ENCODE measurements at places on chromosomes 5 and 9. TPM values are rescaled to one million over a fixed set of nuclear protein-coding genes. Genes with fewer than 3 reads are reported as not detected.
A peak's percentile ranks its signal among the peaks of the same experiment; 100 is the strongest.

DNA sequence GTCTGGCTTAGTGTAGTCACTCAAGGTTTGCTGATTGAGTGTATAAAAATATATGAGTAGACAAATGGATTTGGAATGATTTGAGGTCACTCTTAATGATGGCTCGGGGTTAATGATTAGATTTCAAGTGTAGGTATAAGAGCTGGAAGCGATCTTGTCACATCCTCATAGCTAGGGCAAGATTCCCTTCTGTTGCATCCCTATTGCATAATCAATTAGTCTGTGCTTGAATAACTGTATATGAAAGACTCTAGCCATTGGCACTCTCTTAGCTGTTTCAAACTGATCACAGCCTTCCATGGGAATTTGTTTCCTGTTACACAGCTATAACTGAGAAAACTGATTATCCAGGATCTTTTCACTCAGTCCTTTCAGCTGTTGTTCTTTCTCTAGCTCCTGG is 811.6 kb downstream of the TLE4 start:
- no peak for DNase-seq
- H3K36me3 ChIP-seq = no peaks in the 10 kb centered on the region
- no peaks in the 10 kb centered on the region for H3K4me1 ChIP-seq
- no peaks in the 10 kb centered on the region for H3K27me3 ChIP-seq
- H3K27ac ChIP-seq = no peak overlapping the region
- H3K4me3 ChIP-seq = no peak overlapping the region

- no peak overlapping the region for H3K27ac ChIP-seq
- DNase-seq = no peak
- H3K36me3 ChIP-seq = no peaks in the 10 kb centered on the region
- H3K4me3 ChIP-seq = peak overlapping the region; percentile 14
- no peaks in the 10 kb centered on the region for H3K27me3 ChIP-seq
Measured at GRCh38 chr5:125199968-125200865, 453.8 kb upstream of the ZNF608 start.

CDKN2B-AS1 gene
- 1.7 TPM for polyA plus RNA-seq

GRCh38 chr9:93237540-93237939 is 53.6 kb downstream of the WNK2 start:
- no peak for DNase-seq
- H3K4me3 ChIP-seq = no peak overlapping the region
- no peak overlapping the region for H3K27ac ChIP-seq
- H3K27me3 ChIP-seq = no peaks in the 10 kb centered on the region
- no peaks in the 10 kb centered on the region for H3K4me1 ChIP-seq

LHX3 gene
- not detected for polyA plus RNA-seq

DNA sequence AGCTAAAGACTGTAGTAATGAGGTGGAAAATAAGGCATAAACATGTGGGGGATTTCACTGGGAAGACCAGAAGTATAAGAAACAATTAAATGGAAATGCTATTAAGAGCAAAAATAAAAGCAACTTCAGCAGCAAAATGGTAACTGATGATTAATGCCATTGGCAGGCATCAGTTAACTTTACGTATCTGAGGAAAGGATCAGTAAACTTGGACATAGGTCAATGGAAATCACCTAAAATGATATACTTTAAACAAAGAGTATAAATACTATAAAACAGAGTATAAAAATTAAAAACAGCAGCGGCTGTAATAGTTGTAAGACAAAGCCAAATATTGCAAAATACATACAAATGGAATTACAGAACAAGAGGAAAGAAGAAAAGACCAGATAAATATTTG is 992.1 kb downstream of the DNAH5 start:
- no peak overlapping the region for H3K27ac ChIP-seq
- H3K4me3 ChIP-seq = no peak overlapping the region
- no peaks in the 10 kb centered on the region for H3K36me3 ChIP-seq
- H3K27me3 ChIP-seq = no peaks in the 10 kb centered on the region
- no peak for DNase-seq

CCDC192 gene
- polyA plus RNA-seq = 0.39 TPM

- no peak overlapping the region for H3K27ac ChIP-seq
- peak; percentile 53 for DNase-seq
- no peak overlapping the region for H3K4me3 ChIP-seq
- peaks cover 14% of the 10 kb centered on the region for H3K36me3 ChIP-seq
- peaks cover 5% of the 10 kb centered on the region for H3K4me1 ChIP-seq
Measured at GRCh38 chr5:140295414-140295813, 7.5 kb downstream of the PFDN1 start.

DNA sequence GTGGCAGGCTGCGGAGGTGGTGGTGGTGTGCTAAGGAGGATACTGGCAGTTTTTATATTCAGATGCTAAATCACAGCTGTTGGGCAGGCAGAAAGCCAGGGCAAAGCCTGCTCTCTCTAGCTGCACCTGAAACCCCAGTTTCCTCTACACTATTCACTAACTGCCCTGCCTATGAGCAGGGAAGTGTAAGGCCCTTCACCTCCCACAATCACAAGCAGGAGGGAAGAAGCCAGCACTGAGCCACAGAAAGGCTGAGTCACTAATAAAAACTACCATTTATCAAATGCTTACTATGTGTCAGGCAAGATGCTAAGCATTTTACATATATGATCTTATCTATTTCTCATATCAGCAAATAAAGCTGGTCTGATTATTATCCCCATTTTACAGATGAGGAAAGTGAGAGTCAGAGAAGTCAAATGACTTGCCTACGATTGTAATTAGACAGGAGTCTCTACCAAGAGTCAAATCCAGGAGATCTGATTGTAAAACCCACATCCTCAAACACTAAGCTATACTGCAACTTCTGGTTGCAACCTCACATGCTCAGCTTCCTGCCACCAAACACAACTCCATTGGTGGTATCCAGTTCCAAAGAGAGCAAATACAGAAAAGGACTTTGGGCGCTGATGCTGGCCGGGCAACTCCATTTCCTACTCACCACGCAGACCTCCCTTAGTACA is 17.7 kb upstream of the IL6ST start:
- H3K4me1 ChIP-seq = no peaks in the 10 kb centered on the region
- no peak overlapping the region for H3K4me3 ChIP-seq
- H3K36me3 ChIP-seq = no peaks in the 10 kb centered on the region
- no peak overlapping the region for H3K27ac ChIP-seq
- DNase-seq = no peak

GRCh38 chr9:6106711-6107339 is 91.4 kb upstream of the RANBP6 start:
- H3K27ac ChIP-seq = no peak overlapping the region
- H3K36me3 ChIP-seq = no peaks in the 10 kb centered on the region
- DNase-seq = no peak
- no peak overlapping the region for H3K4me3 ChIP-seq
- H3K4me1 ChIP-seq = no peaks in the 10 kb centered on the region

- H3K27ac ChIP-seq = no peak overlapping the region
- no peak for DNase-seq
- H3K4me1 ChIP-seq = no peaks in the 10 kb centered on the region
- H3K36me3 ChIP-seq = no peaks in the 10 kb centered on the region
Measured at GRCh38 chr5:168093200-168093910, 198.1 kb upstream of the WWC1 start.

- H3K4me1 ChIP-seq = peaks cover 68% of the 10 kb centered on the region
- no peaks in the 10 kb centered on the region for H3K36me3 ChIP-seq
- peak; percentile 67 for DNase-seq
- H3K27me3 ChIP-seq = no peaks in the 10 kb centered on the region
- no peak overlapping the region for H3K4me3 ChIP-seq
Measured at GRCh38 chr5:139698490-139699146, 50.5 kb downstream of the CXXC5 start.

- H3K4me3 ChIP-seq = no peak overlapping the region
- peaks cover 13% of the 10 kb centered on the region for H3K4me1 ChIP-seq
- no peaks in the 10 kb centered on the region for H3K27me3 ChIP-seq
- H3K27ac ChIP-seq = no peak overlapping the region
- H3K36me3 ChIP-seq = peaks cover 39% of the 10 kb centered on the region
- no peak for DNase-seq
Measured at GRCh38 chr9:109062543-109062942, 49.2 kb upstream of the CTNNAL1 start.

SARDH gene
- 4.5 TPM for polyA plus RNA-seq

DNA sequence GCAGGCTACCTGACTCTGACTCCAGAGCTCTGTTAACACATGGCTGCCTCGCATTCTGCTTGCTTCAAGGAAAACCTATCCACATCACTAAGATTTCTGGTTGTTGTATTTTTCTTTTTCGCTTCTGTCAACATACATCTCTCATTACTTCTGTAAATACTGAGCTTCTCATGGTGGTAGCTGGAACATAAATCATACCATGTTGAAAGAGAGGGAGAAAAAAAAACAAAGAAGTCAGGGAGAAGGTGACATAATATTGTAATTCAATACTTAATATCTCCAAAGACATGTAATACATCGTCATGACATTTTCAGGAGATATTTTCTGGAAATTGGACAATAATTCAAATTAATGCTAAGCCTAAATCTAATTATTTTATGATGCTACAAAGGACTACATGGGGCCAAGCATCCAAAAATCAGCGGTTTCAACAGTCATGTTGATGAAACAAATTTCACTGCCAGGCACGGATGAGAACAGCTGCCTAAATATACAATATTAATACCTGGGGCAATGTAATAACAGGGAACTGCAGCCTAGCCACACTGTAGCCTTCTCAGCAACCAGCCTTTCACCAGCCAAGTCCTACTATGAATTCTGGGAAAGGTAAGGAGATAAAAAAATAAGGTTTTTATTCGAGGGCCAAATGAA is 332.0 kb downstream of the TRIM32 start:
- no peak overlapping the region for H3K4me3 ChIP-seq
- H3K4me1 ChIP-seq = no peaks in the 10 kb centered on the region
- no peaks in the 10 kb centered on the region for H3K27me3 ChIP-seq
- no peaks in the 10 kb centered on the region for H3K36me3 ChIP-seq
- no peak overlapping the region for H3K27ac ChIP-seq

GRCh38 chr5:88130211-88130815 is 138.3 kb downstream of the TMEM161B start:
- no peak overlapping the region for H3K4me3 ChIP-seq
- peak overlapping the region; percentile 5 for H3K27ac ChIP-seq
- H3K4me1 ChIP-seq = peaks cover 4% of the 10 kb centered on the region
- DNase-seq = peak; percentile 54

GRCh38 chr5:102511666-102512065 is 12.9 kb upstream of the SLCO6A1 start:
- no peak for DNase-seq
- no peak overlapping the region for H3K4me3 ChIP-seq
- no peaks in the 10 kb centered on the region for H3K27me3 ChIP-seq
- no peaks in the 10 kb centered on the region for H3K36me3 ChIP-seq
- H3K27ac ChIP-seq = no peak overlapping the region

PTCH1 gene
- 25.3 TPM for polyA plus RNA-seq

Measured in large intestine (tissue), 12 donors.